Spleen (tissue), 13 donors: ENCODE measurements at places on chromosomes 2 and 18. TPM values are rescaled to one million over a fixed set of nuclear protein-coding genes. Genes with fewer than 3 reads are reported as not detected.

DNA sequence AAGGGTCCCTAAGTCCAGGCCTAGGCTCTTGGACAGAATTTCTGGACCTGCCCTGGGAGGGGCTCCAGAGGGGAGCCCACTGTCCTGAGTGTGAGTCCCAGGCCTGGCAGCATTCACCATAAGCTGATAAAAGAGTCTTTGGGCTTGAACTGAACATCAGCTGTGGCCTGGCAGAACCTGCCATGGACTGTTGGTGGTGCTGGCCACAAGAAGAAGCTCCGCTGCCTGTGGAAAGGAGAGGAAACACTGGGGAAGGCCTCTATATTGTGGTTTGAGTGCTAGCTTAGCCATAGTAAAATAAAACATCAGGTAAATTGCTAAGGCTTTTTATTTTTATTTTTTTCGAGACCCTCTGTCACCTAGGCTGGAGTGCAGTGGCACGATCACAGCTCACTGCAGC is 20.9 kb upstream of the BAZ2B start:
- no peaks in the 10 kb centered on the region for H3K27me3 ChIP-seq
- no peak overlapping the region for H3K27ac ChIP-seq
- no peaks in the 10 kb centered on the region for H3K36me3 ChIP-seq
- no peaks in the 10 kb centered on the region for H3K4me1 ChIP-seq
- H3K4me3 ChIP-seq = no peak overlapping the region

- H3K27ac ChIP-seq = peak overlapping the region; percentile 100
- DNase-seq = no peak
- no peaks in the 10 kb centered on the region for H3K27me3 ChIP-seq
- H3K4me3 ChIP-seq = peak overlapping the region; percentile 97
- H3K36me3 ChIP-seq = no peaks in the 10 kb centered on the region
Observed at GRCh38 chr2:237695201-237695780, 67.9 kb downstream of the LRRFIP1 start.

DNA sequence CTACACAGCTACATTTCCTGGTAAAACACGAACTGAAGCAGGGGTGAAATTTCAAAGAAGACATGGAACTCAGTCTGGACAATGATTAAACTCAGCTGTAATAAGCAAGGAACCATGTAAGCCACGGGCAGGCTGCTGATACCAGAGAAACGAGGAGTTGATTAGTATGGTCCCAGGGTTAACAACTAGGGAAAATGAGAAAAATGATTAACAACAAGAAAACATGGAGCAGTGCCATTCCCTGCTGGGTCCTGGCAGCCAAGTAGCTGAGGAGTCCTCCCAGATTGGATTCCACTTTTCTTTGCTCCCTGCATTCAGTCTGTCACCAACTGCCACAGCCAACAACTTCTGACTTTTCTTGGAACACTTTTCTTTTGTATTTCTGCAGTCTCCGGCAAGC is 517.0 kb upstream of the KLHL29 start:
- no peak overlapping the region for H3K27ac ChIP-seq
- H3K4me3 ChIP-seq = no peak overlapping the region
- no peaks in the 10 kb centered on the region for H3K27me3 ChIP-seq
- no peaks in the 10 kb centered on the region for H3K4me1 ChIP-seq
- H3K36me3 ChIP-seq = no peaks in the 10 kb centered on the region

DNA sequence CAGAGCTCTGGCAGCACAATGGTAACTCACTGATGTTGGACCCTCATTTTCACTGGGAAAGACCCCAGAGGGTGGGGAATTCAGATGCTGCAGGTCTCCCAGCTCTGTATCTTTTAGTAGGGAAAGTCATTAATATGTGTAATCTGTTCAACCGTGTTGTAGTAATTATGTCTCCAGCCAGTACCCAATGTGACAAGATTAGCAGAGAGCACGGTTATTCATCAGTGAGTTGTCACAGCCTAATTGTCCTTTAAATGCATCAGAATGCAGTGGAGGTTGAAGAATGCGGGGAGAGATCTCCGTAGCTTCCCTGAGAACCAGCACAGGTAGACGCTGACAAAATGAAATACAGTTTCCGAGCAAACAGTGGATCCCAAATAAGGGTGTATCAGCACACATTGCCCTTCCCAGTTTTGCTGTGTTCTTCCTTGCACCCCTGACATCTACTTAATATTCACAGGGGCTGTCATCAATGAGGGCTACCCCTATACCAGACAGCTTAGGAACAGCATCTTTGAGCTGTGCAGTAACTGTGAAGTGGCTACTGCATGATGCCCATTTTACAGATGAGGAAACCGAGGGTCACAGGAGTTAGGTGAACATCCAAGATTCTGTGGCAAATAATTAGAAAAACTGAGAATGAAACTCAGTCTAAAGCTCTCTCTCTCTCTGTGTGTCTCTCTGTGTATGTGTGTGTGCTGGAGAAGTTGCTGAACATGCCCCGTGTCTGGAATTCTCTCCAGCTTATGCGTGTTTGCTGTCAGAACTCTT is 430.4 kb upstream of the HS6ST1 start:
- H3K27ac ChIP-seq = no peak overlapping the region
- DNase-seq = no peak
- H3K4me3 ChIP-seq = no peak overlapping the region
- H3K36me3 ChIP-seq = no peaks in the 10 kb centered on the region
- peaks cover 16% of the 10 kb centered on the region for H3K4me1 ChIP-seq
- no peaks in the 10 kb centered on the region for H3K27me3 ChIP-seq

GRCh38 chr2:148957023-148957422 is 81.5 kb upstream of the LYPD6B start:
- H3K4me3 ChIP-seq = no peak overlapping the region
- H3K4me1 ChIP-seq = no peaks in the 10 kb centered on the region
- no peaks in the 10 kb centered on the region for H3K27me3 ChIP-seq
- DNase-seq = no peak

GRCh38 chr18:59279193-59279592 is 5.9 kb upstream of the RAX start:
- no peak overlapping the region for H3K27ac ChIP-seq
- H3K27me3 ChIP-seq = peaks cover 5% of the 10 kb centered on the region
- H3K4me3 ChIP-seq = no peak overlapping the region
- DNase-seq = no peak
- no peaks in the 10 kb centered on the region for H3K4me1 ChIP-seq

DNA sequence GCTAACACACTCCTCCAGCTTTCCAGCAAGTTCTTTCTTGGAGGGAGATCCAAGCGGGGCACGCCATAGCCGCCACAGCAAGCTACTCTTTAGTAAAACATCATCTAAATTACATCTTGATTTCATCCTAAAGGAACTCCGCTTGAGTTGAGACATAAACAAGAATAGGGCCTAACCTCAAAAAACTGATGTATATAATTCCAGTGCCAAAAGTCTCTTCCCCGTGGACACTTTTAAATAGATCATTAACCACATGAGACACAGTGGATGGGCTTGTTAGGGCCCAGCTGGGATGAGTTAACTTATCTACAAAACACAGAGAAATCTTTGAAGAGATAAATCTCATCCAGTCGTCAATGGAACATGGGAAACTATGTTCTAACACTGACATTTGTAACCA is 20.8 kb upstream of the MLPH start:
- DNase-seq = no peak
- H3K4me3 ChIP-seq = no peak overlapping the region
- no peak overlapping the region for H3K27ac ChIP-seq
- H3K36me3 ChIP-seq = no peaks in the 10 kb centered on the region

- H3K27me3 ChIP-seq = no peaks in the 10 kb centered on the region
- no peak overlapping the region for H3K27ac ChIP-seq
- H3K4me3 ChIP-seq = no peak overlapping the region
- H3K36me3 ChIP-seq = no peaks in the 10 kb centered on the region
- no peak for DNase-seq
Observed at GRCh38 chr2:119062652-119063051, 95.9 kb downstream of the C1QL2 start.

Gene ADD2
- polyA plus RNA-seq = 1.8 TPM

Gene AQP12A
- polyA plus RNA-seq = not detected

Gene TMEM18
- polyA plus RNA-seq = 29.3 TPM
